ENCODE measurements at places on chromosomes 6 and 20.

DNA sequence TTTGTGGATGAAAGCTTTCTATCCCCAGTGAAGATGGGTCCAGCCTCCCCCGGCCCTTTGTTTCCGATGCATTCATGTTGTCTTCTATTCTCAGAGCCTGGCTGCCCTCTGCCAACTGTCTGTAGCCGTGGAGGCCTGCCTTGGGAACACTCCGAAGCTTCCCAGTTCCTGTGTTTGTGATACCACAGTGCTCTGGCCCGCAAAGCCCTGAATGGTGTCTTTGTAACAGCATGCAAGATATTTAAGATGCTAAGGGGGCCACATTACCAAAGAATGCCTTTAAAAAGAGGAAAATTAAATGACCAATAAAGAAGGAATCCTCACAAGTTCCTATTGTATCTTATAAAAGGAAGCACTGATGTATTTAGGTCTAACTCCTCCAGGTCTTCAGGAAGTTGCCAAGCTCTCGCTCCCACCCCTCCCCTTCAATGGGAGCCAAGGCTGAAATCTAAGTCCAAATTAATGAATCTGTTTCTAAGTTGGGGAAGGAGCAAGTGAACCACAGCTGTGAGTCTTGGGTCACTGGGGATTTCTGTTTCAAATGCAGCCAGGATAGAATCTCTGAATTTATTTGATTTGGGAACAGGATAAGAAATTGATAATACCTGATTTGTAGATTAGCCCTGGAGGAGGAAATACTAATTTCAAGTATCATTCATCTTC is 596.1 kb downstream of the QKI start:
- no peak for DNase-seq

- DNase-seq, result no peak
Measured at GRCh38 chr20:43723735-43724134, 3.1 kb downstream of the GTSF1L start.

- DNase-seq, result no peak
Measured at GRCh38 chr6:40444312-40444711, 142.9 kb downstream of the LRFN2 start.

DNA sequence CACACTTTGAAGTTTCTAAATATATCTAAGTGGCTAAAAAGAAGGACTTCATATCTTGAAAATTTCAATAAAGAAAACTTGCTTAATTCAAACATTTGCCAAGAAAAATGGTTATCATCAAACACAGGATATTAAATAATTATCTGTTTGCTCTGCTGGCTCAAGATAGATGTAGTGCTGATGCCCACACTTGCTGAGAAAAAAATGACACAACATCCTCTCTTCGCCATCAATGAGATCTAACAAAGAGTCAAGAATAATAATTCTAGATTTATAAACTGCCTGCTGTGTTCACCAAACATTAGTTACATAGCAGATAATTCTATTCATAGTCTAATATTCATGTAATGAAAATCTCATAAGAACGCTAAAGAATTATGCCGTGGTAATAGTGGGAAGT is 93.6 kb downstream of the EPHA7 start:
- no peak for DNase-seq

DNA sequence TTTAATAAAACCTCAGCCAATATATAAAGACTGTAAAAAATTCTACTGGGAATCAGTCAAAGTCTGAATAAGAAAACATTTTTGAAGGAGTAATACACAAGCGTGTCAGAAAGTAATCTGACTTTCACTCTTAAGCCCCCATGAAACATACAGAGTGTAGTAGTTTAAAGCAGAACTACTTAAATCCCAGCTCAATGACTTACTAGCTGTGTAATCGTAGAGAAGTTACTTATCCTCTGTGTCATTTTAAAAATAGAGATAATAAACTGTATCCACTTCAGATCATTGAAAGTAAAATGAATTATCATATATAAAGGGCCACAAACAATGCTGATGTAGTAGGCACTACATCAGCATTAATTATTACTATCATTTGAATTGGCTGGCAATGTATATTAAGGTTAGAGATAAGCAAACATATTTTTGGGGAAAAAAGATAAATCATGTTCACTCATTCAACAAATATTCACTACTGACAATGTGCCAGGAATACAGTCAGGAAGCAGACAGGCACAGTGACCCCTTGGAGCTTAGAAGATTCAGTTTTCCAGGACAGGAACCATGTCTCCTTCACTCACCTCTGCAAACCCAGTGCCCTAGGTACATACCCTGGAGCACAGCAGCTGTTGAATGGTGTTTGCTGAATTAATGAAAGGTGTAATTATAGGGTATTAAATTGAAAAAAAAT is 14.4 kb downstream of the REPS1 start:
- no peak for DNase-seq

GRCh38 chr6:101711518-101711917 is 318.0 kb downstream of the GRIK2 start:
- DNase-seq, result no peak

GRCh38 chr6:21807299-21808044 is 213.9 kb downstream of the SOX4 start:
- DNase-seq, result no peak

DNA sequence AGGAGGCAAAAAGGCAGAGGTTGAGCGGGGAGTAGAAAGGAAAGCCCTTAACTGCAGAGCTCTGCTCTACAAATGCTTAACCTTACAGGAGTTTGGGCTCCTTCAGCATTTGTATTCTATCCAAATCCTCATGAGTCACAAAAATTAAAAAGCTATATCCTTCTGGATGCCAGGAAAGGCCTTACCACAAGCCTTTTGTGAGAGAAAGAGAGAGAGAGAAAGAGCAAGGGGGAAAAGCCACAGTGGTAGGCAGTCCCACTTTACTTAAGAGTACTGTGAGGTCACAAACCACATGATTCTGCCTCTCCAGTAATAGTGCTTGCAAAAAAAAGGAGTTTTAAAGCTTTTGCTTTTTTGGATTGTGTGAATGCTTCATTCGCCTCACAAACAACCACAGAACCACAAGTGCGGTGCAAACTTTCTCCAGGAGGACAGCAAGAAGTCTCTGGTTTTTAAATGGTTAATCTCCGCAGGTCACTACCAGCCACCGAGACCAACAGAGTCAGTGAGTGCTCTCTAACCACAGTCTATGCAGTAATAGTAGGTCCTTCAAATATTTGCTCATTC is at the start of gene RUNX2:
RUNX2 (plus strand) TSS at position 375 of the 567 bp plus-strand sequence. CDS start 397 bp downstream, outside the sequence.
- DNase-seq, result no peak

DNA sequence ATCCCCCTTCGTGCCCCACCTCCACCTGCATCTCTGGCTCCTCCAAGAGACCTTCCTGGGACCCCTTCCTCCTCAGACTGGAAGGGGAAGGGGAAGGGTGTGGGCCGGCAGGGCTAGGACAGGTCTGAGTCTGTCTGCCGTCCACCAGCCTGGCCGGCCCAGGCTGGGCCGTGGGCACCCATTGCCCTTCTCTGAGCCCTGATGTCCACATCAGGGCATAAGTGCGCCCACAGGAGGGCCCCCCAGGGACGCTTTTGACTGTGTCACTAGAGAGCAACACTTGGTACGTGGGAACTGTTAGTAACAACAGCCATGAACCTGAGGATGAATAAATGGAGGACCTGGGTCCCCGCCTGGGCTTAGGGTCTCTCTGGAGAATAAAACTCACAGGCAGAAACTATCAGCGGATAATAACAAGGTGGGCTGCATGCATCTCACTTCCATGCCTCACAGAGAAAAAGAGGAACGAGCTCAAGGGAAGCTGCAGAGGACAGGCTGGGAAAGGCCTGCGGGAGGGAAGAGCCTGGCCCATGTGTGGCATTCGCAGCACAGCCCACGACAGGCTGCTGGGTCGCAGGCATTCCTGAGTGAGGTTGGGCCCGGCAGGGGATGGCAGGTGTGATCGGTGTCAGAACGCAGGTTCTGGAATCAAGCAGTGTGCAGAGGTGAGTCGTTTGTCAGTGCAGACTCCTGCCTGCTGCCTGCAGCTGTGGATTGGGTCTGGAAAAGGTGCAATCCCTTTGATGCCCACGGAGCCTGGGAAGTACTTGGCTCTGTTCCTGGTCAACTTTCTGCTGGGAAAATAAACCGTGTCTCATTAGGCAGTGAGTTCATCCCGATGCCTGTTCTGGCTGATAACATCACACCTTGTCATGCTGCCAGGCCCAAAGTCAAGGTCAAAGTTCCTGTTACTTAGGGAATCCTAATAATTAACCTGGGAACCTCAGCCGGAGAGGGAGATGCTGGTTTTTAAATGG is 60.9 kb downstream of the BCAS4 start:
- no peak for DNase-seq

DNA sequence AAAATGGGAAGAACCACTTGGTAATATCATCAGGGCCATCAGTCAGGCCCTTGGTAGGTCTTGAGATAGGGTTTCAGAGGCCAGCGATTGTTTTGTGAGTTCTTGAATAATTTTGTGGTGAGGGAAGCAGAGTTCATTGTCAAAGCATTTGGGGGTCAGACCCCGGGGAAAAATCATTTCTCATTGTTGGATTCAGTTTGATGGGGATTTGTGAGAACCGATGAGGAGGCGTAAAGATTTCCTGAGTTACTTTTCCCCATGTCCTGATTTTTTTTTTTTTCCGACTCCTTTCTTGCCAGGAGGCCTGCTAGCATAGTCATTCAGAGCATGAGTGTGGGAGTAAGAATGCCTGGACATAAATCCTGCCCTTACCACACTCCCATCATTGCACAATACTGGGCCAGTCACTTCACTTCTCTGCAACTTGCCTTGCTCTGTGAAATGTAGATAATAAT is 60.3 kb downstream of the TSHZ2 start:
- no peak for DNase-seq

DNA sequence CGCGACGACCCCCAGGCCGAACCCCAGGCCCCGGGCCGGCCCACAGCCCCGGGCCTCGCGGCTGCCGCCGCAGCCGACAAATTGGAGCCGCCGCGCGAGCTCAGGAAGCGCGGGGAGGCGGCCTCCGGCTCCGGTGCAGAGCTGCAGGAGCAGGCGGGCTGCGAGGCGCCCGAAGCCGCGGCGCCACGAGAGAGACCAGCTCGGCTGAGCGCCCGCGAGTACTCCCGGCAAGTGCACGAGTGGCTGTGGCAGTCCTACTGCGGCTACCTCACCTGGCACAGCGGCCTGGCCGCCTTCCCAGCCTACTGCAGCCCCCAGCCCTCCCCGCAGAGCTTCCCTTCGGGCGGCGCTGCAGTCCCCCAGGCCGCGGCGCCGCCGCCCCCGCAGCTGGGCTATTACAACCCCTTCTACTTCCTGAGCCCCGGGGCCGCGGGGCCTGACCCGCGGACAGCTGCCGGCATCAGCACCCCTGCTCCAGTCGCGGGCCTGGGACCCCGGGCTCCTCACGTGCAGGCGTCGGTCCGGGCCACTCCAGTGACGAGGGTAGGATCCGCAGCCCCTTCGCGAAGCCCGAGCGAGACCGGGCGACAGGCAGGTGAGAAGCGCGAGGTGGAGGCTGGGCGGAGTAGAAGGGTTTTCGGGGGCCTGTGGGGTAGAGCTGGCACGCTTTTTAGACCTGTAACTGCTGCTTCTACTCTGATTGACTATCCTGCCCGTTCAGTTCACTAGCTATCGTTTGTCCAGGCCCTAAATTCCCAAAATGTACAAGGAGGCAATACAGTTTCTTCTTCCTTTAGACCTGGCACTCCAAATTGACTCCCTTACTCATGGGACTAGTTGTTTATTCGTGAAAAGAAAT is 654 bp downstream of the FAM8A1 start:
- peak; percentile 21 for DNase-seq

- DNase-seq, result no peak
Measured at GRCh38 chr6:142058551-142059290, 74.0 kb upstream of the GJE1 start.

DNA sequence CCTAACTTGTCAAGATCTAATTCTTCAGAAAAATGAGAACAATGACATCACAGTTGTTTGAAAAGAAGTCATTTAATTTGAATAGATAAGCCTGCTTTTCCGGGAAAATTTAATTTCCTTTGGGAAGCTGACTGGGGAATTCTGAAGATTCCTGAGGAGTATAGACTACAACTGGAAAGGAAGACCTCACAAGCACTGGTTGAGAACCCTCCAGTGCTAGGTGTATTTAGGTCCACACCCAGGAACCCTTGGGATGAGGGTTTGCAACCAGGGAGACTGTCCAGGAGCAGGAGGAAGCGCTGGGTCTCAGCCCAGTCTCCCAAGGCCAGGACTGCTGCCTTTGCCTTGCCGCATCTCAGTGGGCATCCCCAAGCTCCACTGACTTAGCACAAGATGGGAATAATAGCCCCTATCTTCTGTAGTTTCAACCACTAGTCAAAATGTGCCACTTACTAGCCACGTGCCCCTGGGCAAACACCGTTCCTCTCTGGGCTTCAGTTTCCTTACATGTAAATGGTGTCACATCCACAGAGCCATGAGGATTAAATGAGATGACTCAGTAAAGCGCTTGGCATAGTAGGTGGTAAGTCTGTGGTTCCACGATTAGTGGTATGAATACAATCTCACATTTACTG is 6.9 kb upstream of the CD93 start:
- no peak for DNase-seq
